ENCODE measurements at places on chromosomes 2 and 18.

- DNase-seq: no peak
These were observed 198.1 kb upstream of the RBBP8 start for GRCh38 chr18:22734791-22735627.

- no peak for DNase-seq
These were observed 771.7 kb downstream of the CPS1 start for GRCh38 chr2:211328126-211328525.

GRCh38 chr2:221075203-221075602 is 496.9 kb downstream of the EPHA4 start:
- DNase-seq: no peak

- no peak for DNase-seq
These were observed 6.2 kb upstream of the PER2 start for GRCh38 chr2:238294393-238295143.

DNA sequence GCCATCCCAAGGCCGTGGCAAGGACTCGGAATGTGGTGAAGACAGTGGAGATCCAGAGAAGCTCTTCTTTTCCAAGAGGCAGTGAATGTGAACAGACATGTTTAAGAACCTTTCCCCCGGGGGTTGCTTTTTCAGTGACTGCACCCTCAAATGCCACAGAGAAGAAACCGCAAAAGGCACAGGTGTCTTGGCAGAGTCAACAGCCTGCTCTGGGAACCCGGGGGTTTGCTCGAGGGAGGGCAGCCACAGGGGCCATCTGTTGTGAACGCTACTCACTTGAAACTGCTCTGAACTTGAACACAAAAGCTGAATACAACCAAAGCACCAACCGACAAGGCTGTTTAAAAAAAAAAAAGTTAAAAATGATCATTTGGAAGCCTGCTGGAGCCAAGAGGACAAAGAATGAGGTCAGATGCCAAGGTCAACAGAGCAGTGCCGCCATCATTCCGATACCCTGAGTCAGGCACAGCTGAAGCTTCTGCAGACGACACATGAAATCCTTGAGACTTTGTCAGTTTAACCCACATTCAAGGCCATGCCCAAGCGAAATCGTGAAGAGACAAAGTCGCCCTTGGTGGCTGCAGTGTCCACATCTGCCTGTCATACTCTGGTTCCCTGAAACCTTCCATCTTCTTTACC is 47.4 kb downstream of the PSMG2 start:
- no peak for DNase-seq

DNA sequence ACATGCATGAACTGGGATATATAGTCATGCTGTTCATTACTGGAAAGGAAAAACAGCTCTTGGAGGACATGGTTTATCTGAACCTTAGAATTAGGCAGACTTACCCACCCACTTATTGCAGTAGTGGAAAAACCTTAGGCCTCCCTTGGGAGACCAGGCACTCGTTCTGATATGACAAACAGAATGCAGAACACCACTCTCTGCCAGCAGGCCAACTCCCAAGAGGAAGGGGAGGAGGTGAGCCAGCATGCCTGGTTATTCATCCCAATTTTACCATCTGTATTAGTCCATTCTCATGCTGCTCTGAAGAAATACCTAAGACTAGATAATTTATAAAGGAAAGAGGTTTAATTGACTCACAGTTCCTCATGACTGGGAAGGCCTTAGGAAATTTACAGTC is 17.5 kb downstream of the C18orf63 start:
- DNase-seq: no peak

GRCh38 chr2:137380610-137381009 is 583.7 kb upstream of the HNMT start:
- DNase-seq: no peak

- no peak for DNase-seq
These were observed 1502.4 kb upstream of the PIK3C3 start for GRCh38 chr18:40452599-40452998.

DNA sequence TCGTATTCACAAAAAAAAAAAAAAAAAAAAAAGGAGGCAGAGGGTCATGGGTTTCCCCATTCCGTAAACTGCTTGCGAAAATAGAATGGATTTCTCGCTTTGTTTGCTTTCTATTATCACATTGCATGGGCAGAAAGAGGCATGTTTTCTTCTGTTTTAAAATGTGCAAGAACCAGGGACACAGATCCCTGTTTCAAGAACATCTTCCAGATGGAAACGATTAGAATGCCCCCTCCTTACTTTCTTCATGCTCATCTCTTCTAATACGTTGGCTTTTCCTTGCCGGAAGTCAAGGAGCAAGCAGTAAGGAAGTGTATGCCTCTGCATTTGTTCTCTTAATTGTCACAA is 51.0 kb upstream of the ZNF516 start:
- no peak for DNase-seq

- no peak for DNase-seq
These were observed 46.2 kb downstream of the PUM2 start for GRCh38 chr2:20304411-20304810.

DNA sequence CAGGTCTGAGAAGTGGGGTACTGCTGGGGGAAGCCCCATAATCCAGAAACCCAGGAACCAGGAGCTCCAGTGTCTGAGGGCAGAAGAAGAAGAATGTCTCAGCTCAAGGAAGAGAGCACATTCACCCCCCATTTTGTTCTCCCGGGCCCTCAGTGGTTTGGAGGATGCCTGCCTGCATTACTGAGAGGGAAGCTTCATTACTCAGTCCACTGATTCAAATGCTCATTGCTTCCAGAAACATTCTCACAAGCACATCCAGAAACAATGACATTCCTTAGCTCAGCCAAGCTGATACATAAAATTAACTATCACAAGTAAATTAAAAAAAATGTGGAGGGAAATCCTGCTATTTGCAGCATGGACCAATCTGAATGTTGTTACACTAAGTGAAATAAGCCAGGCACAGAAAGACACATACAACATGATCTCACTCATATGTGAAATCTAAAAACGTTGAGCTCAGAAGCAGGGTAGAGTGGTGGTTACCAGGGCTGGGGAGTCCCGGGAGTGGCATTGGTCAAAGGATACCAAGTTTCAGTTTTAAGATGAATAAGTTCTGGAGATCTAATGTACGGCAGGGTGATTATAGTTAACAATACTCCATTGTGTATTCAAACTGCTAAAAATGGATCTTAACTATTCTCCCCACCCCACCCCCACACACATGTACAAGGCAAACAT is 459.3 kb downstream of the GALR1 start:
- no peak for DNase-seq

- DNase-seq: no peak
These were observed 50.2 kb downstream of the PLEKHB2 start for GRCh38 chr2:131155208-131155855.

Measured in D341Med (cell line).